Left cardiac atrium (tissue), 4 donors: ENCODE measurements at places on chromosomes 7 and 10. TPM values are rescaled to one million over a fixed set of nuclear protein-coding genes. Genes with fewer than 3 reads are reported as not detected.

The GPC2 gene
- total RNA-seq = 0.58 TPM

The PTF1A gene
- total RNA-seq = not detected

The CALY gene
- total RNA-seq = not detected

The CTAGE8 gene
- total RNA-seq = 0.71 TPM

The LRRC4 gene
- total RNA-seq = 3.9 TPM

The TBXAS1 gene
- total RNA-seq = 10.0 TPM
